ENCODE measurements at places on chromosomes 6 and 20.

DNA sequence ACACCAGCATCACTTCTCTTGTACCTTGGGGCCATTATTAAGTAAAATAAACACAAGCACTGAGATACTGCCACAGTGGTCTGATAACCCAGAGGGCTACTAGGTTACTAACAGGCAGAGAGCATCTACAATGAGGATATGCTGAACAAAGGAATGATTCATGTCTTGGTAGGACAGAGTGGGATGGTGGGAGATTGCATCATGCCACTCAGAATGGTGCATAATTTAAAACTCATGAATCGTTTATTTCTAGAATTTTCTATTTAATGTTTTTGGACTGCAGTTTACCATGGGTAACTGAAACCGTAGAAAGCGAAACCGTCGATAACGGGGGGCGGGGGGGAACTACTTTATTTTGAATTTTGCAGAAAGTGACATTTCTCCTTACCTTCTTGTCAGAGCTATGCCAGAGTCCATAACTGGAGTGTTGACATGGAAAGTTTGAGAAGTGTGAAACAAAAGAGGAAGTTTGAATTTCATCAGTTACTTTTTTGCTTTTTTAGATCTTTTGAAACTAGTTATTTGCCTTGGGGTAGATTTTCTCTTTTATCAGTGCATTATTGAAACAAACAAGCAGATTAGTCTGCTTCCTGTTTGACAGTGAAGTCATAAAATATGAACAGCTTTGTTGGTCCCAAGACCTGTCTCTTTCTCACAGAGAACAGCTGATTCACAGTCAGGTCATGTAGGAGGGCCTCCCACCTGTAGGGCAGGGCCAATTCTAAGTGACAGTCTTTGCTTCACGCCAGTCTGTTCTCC is 124.9 kb downstream of the KLHL32 start:
- DNase-seq: no peak

DNA sequence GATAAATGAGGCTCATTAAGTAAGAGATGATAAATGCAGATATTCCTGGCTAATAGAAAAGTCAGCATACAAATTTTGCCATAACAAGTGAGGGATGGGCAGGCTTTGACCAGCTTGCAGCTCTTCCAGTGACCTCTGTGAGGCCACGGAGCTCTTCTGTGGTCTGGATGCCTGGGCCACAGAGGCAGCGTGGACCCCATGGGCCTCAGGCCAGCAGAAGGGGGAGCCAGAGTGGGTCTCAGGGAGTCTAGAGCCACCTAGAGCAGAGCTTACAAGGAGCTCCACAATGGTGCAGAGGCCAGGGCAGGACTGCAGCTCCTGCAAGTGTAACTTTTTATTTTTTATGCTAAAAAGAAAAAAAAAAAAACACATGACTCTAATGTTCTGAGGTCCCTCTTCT is 165.1 kb downstream of the ARID1B start:
- no peak for DNase-seq

DNA sequence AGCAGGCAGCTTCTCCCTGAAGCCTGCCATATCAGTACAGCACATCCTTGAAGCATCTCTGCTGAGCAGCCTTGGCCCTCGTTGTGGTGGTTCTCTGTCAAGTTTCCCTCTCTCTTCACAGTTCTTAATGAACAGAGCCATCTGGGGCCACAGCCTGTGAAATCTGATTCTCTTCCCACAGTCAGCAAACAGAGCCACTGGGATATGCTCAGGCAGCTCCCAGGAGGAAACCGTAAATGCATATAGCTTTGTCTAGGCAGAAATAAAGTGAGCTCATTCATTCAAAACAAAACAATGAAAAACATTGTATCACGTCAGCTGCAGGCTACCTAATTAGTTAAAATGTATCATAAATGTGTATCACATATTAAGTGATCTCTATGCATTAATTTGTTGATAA is 80.3 kb downstream of the TBC1D7 start:
- DNase-seq: peak; percentile 45

GRCh38 chr6:36827261-36828079 is 11.8 kb downstream of the CPNE5 start:
- DNase-seq: peak; percentile 60

DNA sequence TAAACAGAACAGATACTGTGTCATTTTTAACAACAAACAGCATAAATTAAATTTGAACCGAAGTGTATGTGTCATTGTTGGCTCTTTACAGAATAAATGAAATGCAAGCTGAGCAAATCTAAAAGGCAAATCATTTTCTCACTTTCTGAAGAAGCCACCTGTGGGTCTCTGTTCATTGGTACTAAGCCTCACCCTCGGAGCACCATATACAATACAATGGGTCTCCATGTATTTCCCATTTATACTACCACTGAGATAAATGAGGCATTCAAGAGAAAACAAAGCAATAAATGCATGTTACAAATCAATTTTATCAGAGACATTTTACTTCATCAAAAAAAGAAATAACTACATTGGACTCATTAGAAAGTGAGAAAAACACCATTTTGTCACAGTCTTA is 38.9 kb upstream of the HIVEP1 start:
- DNase-seq: no peak
